ENCODE measurements at places on chromosomes 6 and 20.

- DNase-seq: no peak
These were observed 15.1 kb upstream of the SNRPB start for GRCh38 chr20:2485661-2486060.

DNA sequence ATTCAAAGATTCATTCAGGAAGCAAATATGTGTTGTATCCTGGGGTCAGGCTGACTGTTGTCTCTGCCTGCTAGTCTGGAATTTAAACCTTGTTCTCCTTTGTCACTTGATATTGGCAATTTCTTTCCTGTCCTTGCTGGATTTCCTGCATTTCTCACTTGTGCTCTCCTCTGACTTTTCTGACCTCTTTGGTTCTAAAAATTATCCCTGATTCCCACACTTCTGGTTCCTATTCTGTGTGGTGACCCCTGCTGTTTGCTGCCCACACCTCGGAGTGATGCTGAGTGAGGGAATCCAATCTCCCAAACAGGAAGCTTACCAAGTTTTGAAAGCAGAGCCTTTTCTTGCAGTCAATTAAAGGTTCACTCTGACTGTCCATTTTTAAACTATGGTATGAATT lies 345.3 kb downstream of the CDKAL1 start:
- DNase-seq: no peak

GRCh38 chr20:16711661-16712258 lies 18.1 kb upstream of the SNRPB2 start:
- no peak for DNase-seq

DNA sequence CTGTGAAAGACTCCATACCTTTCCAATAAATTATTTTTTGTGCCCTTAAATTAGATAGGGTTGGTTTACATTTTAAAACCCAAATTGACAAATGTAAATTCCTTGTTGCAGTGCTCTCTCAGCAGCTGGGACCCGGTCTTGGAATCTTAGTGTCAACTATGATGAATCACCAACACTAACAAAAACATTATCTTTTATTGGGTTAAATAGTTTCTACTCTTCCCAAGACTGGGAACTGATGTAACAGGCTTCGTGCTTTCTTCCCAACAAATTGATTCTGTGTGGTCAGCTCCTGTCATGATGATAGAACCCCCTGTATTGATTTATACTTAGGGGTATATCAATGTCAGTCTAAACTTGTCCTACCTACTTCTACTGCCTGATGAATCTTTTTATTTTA lies 23.2 kb upstream of the AHI1 start:
- DNase-seq: no peak

DNA sequence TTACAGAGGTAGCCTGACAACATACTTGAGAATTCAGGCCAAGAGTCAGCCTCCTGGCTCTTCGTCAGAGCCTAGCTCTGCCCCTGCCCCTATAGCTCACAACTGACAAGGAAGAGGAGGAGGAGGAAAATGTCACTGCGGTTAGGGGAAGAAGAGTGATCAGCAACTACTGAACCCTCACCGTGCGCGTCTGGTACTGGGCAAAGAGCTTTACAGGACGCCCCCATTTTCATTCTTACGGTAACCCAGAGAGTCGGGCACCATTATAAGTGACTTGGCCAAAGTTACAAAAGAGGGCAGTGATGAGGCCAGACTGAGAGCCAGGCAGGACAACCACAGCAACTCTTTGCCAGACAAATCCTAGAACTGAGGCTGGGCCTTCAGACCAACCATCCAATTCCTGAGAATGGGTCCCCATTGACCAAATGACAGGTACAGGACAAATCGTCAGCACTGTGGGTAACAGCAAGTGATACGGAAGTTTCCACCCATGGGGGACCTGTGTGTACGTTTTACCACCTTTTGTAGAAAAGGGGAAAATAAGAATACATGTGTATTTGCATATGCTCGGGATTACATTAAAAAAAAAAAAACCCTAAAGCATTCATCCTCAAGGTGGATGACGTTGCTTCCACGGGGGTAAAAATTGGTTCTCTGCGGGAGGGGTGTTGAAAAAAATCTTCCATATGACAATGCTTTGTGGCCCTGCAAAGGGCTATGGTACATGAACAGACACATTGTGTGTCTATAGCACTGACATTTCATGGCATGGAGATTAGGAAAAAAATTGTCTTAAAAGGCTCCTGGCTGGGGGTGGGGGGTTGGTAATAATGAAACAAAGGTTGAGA lies 118.0 kb downstream of the NFATC2 start:
- no peak for DNase-seq

- peak; percentile 44 for DNase-seq
These were observed 547 bp upstream of the ESR1 start for GRCh38 chr6:151806757-151807512.
